Fibroblast of lung (primary cell): ENCODE measurements at places on chromosomes 5 and 9.
A peak's percentile ranks its signal among the peaks of the same experiment; 100 is the strongest.

DNA sequence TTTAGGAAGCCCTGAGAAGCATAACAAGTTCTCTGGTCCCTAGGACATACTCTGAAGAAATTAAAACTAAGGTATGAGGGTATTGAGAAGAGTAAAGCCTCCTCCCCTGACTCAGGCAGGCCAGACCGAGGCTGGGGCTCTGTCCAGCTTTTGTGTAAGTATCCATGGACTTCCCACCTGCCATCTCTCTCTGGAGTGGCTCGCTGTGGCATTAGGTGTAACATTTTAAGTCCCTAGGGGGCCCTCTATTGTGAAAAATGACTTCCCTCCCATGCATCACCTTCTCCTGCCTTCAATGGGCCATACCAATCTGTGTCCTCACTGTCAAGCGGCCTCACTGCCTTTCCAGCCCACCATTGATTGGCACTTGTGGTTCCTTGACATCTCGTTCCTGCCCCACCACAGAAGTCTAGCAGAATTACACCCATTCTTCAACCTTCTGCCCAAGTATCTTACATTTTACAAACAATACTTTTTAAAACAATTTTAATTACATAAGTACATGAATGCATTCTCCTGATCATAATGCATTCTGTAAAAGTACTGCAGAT is 205.5 kb downstream of the SLIT3 start:
- no peak for DNase-seq

DNA sequence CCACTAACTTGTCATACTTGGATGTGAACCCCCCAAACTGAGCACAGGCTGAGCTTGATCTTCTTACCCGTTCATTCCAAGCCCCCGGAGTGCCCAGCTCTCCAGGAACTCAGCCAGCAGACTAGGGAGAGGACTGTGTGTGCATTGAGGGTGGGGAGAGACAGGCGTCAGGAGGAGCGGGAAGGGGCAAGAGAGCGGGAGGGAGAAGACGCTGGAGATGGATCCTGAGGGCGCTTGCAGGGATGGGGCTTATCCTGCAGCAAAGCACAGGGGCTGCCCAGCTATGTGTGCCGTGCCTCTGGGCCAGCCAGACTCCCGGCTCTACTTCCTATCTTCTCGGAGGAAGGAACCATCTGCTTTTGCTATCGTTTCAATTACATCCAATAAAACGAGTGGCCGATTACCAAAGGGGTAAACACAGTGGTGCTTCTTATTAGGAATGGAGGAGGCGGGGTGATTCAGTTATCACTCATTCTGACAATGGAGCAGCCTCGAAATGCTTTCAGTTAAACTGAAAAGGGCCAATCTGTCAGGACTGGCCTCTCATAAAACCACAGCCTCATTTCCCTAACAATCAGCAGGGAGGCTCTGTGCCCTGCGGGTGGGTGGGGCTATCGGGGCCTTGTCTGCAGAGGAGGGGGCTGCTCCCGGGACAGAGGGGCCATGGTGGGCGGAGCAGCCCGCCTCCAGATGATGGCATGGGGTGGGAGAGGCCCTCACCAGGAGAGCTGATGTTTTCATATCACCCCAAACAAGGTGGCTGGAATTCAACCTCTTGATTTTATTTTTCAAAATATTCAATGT is 168.2 kb downstream of the DAB2IP start:
- peak; percentile 31 for DNase-seq

- no peak for DNase-seq
Measured at GRCh38 chr9:124510650-124511425, 3.6 kb upstream of the NR5A1 start.

GRCh38 chr9:129610213-129610472 is 10.8 kb downstream of the C9orf50 start:
- no peak for DNase-seq

DNA sequence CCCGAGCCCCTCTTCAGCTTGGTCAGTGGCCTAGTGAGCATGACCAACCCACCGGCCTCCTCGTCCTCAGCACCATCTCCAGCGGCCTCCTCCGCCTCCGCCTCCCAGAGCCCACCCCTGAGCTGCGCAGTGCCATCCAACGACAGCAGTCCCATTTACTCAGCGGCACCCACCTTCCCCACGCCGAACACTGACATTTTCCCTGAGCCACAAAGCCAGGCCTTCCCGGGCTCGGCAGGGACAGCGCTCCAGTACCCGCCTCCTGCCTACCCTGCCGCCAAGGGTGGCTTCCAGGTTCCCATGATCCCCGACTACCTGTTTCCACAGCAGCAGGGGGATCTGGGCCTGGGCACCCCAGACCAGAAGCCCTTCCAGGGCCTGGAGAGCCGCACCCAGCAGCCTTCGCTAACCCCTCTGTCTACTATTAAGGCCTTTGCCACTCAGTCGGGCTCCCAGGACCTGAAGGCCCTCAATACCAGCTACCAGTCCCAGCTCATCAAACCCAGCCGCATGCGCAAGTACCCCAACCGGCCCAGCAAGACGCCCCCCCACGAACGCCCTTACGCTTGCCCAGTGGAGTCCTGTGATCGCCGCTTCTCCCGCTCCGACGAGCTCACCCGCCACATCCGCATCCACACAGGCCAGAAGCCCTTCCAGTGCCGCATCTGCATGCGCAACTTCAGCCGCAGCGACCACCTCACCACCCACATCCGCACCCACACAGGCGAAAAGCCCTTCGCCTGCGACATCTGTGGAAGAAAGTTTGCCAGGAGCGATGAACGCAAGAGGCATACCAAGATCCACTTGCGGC is 1.8 kb downstream of the EGR1 start:
- DNase-seq = peak; percentile 25
